ENCODE measurements at places on chromosomes 1 and 21.

DNA sequence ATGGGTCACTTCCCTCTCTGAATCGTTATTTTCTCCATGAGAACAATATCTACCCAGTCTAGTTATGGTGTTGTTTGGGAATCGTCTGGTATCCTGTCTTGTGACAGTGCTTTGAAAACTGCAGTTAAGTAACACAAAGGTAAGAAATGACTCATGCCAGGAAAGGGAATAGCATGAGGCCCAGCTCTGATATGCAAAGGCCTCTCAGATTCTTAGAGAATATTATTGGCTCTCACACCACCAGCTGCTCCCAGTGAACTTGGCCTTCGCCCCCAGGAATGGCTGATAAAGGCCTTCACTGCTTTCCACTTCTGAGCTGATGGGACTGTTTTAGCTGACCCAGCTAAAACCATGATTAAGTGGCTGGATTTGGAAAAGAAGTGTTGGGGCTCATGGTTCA lies 27.1 kb downstream of the NEK2 start:
- DNase-seq = no peak

DNA sequence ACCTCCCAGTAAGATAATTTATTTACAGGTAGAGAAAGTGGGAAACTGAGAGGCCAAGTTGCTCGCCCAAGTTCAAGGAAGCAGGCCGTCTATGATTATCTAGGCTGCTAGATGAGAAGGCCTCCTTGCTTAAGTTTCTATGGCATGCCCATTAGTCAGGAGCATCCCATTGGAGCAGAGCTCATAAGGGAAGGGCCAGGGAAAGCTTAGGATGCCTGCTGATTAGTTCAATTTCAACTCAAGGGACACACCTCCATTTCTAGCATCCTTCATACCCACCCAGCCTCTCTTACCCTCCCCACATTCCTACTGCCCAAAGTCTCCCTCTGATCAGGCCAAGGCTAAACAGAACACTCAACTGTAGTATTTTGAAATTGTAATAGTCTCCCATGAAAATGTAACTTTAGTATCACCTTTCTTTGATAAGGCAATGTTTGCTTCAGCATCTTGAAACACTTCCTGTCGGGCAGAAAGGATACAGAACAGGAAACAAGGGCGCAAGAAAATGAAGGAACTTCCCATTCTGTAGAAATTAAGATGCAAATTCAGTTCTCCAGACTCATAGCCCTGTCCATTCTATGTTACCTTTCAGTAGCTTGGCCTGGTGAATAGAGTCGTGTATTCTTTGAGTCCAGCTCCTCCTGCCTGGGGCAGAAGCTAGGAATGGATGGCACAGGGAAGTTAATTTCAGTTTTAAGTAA lies 46.3 kb upstream of the TARBP1 start:
- DNase-seq = no peak

GRCh38 chr1:86084998-86085397 lies 71.6 kb downstream of the COL24A1 start:
- no peak for DNase-seq

DNA sequence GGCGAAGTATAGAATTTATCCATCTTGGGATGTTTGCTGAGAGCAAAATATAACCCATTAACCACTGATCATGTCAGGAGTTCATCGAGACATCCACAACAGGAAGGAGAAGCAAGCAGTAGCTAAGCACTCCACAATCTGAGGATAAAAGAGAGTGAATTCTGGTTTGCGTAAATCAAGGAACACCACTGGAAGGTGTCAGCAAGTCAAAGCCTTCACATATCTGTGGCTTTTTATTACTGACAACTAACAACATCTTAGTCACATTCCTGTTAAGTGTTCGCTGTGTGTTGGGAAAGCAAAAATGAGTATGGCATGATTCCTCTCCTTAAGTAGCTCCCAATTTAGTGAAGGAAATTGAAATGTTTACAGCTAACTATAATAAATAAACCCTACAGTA lies 44.5 kb upstream of the DARS2 start:
- no peak for DNase-seq

DNA sequence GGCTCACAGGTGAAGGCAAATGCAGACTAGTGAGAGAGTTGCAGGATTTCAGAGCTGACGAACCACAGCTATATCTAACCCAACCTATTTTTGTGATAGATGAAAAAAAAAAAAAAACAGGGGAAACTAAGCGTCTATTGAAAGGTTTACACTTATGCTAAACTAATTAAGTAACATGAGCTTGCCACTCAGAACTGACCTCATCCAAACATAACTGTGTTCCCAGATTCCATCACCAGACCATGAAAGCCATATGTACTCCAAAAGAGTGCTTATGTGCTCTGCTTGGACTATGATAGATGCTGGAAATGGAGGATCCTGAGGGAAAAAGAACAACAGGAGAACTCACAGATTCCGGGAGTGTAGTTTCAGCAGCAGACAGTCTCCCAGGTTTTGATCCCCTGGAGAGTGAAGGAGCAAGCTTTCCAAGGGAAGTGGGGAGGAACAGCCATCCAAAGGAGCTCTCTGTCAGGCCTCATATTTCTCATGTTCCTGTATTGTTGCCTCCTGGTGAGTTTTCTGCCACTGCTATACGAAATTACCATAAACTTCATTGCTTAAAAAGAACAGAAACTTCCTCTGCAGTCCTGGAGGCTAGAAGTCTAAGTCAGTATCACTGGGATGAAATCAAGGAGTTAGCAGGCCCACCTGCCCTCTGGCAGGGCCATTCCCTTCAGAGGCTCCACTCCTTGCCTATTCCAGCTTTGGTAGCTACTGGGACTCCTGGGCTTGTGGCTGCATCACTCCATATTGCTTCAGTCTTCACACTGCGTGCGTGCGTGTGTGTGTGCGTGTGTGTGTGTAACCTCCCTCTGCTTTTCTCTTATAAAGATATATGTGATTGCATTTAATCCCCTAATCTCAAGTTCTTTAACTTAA lies 38.1 kb downstream of the NIBAN1 start:
- DNase-seq = no peak

GRCh38 chr1:57195436-57195941 lies 228.4 kb downstream of the DAB1 start:
- DNase-seq = no peak

DNA sequence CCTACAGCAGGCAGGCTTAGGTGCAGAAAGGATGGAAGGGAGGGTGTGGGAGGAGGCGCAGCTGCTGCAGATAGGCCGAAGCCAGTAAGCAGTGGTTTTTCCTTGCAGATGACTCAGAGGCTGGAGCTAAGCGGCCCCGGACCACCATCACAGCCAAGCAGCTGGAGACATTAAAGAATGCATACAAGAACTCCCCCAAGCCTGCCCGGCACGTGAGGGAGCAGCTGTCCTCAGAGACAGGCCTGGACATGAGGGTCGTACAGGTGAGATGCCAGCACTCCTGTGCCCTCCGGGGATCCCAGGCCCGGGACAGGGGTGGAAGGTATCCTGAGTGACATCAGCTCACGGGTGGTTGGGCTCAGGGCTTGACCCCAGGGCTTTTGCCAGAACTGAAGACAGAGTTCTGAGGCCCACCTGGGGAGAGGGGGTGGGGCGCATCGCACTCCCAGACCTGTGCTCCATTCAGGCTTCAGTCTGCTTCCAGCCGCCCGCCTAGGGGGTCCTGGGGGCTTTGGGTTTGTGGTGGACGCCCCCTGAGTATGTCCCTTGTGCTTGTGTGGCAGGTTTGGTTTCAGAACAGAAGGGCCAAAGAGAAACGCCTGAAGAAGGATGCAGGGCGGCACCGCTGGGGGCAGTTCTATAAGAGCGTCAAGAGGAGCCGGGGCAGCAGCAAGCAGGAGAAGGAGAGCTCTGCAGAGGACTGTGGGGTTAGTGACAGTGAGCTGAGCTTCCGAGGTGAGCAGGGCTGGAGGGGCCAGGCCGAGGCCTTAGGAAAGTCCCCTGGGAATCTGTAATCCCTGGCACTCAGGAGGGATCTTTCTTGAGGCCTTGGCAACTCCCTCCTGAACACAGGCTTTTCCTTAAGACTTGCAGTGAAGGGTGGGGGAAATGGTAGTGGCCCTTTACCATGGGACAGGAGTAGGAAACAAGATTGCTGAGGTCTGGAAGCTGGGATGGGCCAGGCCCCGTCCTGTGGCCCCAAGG lies 41.5 kb downstream of the LHX4 start:
- DNase-seq = no peak

DNA sequence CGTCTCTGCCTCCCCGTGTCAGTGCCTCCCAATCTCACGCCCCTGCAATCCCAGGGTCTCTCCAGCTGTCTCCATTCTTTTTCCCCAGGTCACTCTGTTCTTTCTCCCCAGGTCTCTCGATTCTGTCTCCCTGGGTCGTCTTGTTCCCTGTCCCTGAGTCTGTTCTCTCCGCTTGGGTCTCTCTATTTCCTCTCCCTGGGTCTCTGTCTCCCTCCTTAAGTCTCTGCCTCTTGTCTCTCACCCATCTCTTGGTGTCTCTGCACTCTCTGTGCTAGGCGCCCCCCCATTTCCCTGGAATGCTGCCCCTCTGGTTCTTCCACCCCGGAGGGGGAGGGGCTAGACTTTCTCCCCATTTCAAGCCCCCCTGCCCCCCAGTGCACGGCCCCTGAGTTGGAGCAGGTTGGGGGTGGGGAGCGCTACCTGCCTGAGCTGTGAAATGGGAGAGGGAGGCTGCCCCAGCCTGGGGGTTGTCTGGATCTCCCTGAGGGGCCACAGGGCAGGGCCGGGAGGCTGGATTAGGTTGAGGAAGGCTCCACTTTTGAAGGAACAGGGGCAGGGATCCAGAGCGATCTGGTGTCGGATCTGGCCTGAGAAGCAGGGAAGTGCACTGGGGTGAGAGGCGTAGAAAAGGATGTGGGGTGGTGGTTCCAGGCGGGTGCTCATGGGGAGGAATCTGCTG lies 1.4 kb downstream of the PTPRF start:
- peak; percentile 55 for DNase-seq

DNA sequence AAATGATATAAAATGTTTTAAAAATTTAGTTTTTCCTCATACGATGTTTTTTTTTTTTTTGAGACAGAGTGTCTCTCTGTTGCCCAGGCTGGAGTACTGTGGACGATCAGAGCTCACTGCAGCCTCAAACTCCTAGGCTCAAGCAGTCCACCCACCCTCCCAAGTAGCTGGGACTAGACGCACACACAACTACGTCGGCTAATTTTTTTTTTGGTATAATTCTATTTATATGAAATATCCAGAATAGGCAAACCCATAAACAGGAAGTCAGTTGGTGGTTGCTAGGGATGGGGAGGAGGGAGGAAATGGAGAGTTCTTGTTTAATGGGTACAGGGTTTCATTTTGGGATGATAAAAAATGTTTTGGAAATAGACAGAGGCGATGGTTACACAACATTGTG lies 56.5 kb downstream of the WARS2 start:
- no peak for DNase-seq

DNA sequence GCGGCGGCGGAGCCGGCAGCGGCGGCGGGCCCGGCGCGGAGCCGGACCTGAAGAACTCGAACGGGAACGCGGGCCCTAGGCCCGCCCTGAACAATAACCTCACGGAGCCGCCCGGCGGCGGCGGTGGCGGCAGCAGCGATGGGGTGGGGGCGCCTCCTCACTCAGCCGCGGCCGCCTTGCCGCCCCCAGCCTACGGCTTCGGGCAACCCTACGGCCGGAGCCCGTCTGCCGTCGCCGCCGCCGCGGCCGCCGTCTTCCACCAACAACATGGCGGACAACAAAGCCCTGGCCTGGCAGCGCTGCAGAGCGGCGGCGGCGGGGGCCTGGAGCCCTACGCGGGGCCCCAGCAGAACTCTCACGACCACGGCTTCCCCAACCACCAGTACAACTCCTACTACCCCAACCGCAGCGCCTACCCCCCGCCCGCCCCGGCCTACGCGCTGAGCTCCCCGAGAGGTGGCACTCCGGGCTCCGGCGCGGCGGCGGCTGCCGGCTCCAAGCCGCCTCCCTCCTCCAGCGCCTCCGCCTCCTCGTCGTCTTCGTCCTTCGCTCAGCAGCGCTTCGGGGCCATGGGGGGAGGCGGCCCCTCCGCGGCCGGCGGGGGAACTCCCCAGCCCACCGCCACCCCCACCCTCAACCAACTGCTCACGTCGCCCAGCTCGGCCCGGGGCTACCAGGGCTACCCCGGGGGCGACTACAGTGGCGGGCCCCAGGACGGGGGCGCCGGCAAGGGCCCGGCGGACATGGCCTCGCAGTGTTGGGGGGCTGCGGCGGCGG lies 1.0 kb downstream of the ARID1A start:
- no peak for DNase-seq

DNA sequence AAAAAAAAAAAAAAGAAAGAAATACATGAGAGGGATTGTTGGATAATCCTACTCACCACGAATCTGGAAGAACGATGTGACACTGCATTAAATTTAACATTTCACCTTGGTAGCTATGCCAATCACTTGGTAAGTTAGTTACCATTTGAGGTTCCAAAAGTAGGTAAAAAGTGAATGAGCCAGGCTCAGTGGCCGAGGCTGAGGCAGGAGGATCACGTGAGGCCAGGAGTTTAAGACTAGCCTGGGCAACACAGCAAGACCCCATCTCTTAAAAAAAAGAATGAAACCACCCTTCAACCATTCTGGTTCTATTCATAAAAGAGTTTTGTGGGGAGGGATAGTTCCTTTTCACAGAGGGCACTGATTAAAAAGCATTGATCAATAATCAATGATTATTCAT lies 133.6 kb downstream of the ADSS2 start:
- DNase-seq = no peak

DNA sequence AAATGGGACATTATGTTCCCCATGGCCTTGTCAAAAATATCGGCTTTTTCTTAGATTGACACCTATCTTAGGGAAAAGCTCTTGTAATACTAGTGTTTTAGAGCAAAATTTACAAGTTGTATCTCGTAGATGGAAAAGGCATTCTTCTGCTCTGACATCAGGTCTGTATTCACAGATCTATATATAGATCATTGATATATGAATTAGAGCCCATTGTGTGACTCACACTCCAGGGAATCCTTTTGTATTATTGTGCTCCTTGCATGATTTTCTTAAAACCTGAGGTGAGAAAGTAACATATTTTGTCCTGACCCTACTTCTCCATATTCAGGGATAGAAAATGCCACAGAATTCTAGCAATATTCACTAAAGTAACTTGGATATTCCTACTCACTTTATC lies 1160.8 kb upstream of the B3GALT2 start:
- DNase-seq = no peak

- no peak for DNase-seq
Observed at GRCh38 chr1:85195703-85196102, 5.1 kb downstream of the SYDE2 start.
